Thoracic aorta endothelial cell (primary cell): ENCODE measurements at places on chromosomes 3 and 15. TPM values are rescaled to one million over a fixed set of nuclear protein-coding genes. Genes with fewer than 3 reads are reported as not detected.

SI gene
- total RNA-seq, result not detected in 2 replicates

ITIH1 gene
- not detected in 2 replicates for total RNA-seq

AGBL1 gene
- total RNA-seq, result not detected in 2 replicates

WNT5A gene
- 0.07 and 0.27 TPM in 2 replicates for total RNA-seq

HES1 gene
- 27.0 and 33.6 TPM in 2 replicates for total RNA-seq

TMCC1 gene
- total RNA-seq, result 19.2 and 22.9 TPM in 2 replicates

SERINC4 gene
- not detected in 2 replicates for total RNA-seq
